Mesothelial cell of epicardium (in vitro differentiated cells): ENCODE measurements at places on chromosomes 7 and 10. TPM values are rescaled to one million over a fixed set of nuclear protein-coding genes. Genes with fewer than 3 reads are reported as not detected.

The SPDYE1 gene
- total RNA-seq, result not detected in 3 replicates

GRCh38 chr7:27709137-27710075 lies 30.6 kb upstream of the TAX1BP1 start:
- DNase-seq, result no peak

DNA sequence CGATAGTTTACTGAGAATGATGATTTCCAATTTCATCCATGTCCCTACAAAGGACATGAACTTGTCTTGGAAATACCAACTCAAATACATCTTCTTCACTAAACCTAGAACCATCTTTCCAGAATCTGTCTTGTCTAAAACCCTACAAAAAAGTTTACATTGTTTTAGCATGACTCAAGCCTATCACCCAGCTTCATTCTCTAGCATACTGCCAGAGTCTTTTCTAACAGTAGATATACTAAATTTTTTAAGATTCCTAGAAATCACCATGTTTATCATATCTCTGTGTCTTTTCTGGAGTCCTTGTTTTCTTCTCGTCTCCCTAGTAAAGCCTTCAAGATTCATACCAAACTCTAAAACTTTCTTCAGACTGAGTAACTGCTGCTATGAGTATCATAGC lies 129.7 kb downstream of the SEMA3E start:
- DNase-seq, result no peak

DNA sequence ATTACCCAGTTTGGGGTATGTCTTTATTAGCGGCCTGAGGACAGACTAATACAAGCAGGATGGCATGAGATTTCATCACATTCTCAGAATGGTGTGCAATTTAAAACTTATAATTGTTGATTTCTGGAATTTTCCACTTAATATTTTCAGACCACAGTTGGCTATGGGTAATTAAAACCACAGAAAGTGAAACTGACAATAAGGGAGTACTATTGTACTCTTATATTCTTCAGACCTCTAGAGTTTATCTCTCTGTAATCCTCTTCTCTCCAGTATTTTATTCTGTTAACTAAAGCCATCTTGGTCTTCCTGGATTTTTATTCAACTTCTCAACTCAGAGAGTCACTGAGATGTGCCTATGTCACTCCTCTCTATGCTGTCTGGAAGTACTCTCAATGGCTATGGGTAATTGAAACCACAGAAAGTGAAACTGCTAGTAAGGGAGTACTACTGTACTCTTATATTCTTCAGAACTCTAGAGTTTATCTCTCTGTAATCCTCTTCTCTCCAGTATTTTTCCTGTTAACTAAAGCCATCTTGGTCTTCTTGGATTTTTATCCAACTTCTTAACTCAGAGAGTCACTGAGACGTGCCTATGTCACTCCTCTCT lies 118.3 kb downstream of the PPP1R17 start:
- DNase-seq, result no peak

The HSPA12A gene
- 10.7 to 13.7 TPM (median 11.8 TPM) in 3 replicates for total RNA-seq

The CALML3 gene
- 0.07 TPM in 1 of 3 replicates, not detected in the others for total RNA-seq

DNA sequence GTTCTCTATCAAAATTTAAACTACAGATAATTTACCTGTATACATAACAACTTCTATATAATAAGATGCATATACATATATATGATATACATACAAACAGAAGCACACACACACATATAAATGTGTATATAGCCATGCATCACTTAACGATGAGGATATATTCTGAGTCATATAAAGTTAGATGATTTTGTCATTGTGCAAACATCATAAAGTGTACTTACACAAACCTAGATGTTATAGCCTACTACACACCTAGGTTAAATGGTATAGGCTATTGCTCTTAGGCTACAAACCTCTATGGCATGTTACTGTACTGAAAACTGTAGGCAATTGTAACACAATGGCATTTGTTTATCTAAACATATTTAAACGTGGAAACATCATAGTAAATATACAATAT lies 937.6 kb upstream of the KCND2 start:
- no peak for DNase-seq

DNA sequence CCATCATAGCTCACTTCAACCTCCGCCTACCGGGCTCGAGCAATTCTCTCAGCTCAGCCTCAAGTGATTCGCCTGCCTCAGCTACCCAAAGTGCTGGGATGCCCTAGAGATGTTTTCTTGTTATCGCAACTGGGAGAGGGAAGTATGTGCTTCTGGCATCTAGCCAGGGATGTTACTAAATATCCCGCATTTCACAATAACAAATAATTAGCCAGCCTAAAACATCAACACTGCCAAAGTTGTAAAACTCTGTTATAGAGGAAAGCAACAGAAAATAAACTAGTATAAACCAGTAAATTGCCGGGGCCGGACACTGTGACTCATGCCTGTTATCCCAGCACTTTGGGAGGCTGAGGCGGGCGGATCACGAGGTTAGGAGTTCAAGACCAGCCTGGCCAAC lies 7.2 kb downstream of the INA start:
- DNase-seq, result no peak

The CALHM3 gene
- total RNA-seq, result not detected in 3 replicates

The TWIST1 gene
- 111 to 126 TPM (median 120 TPM) in 3 replicates for total RNA-seq

DNA sequence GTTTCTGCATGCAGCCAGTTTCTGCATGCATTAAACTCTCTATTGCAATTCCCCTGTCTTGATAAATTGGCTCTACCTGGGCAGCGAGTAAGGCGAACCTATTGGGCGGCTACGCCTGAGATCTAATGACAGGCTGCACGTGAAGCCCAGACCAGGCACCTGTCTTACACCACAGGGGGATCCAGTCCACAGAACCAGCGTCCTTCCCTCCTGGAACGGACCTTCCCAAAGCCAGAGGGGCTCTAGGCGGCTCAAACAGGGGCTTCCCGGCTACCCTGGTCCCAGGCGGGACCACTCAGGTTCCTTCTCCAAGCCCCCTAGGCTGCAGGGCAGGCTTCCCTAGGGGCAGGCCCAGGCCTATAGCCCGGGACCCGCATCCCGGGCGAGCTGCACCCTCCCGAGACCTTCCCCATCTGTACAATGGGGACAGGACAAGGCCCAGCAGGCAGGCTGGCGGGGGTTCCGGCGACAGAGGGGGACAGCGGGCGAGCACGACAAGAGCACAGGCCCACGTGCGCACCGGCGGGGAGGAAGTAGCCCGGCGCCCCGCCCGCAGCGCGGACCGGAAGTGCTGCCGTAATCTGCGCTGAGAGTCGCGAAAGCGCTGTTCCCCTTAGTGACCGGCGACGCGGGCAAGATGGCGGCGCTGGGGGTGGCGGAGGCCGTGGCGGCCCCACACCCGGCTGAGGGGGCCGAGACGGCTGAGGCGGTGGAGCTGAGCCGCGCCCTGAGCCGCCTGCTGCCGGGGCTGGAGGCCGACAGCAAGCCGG lies at the start of gene DNAAF5:
TSS of gene DNAAF5 (plus strand) at position 616 of the 770 bp plus-strand sequence. CDS start at position 638, 22 bp downstream.
- peak; percentile 78 for DNase-seq

The SUN3 gene
- not detected in 3 replicates for total RNA-seq

GRCh38 chr7:127187740-127188139 lies 65.0 kb downstream of the GRM8 start:
- no peak for DNase-seq

GRCh38 chr7:80879849-80880248 lies 39.0 kb downstream of the SEMA3C start:
- DNase-seq, result no peak

DNA sequence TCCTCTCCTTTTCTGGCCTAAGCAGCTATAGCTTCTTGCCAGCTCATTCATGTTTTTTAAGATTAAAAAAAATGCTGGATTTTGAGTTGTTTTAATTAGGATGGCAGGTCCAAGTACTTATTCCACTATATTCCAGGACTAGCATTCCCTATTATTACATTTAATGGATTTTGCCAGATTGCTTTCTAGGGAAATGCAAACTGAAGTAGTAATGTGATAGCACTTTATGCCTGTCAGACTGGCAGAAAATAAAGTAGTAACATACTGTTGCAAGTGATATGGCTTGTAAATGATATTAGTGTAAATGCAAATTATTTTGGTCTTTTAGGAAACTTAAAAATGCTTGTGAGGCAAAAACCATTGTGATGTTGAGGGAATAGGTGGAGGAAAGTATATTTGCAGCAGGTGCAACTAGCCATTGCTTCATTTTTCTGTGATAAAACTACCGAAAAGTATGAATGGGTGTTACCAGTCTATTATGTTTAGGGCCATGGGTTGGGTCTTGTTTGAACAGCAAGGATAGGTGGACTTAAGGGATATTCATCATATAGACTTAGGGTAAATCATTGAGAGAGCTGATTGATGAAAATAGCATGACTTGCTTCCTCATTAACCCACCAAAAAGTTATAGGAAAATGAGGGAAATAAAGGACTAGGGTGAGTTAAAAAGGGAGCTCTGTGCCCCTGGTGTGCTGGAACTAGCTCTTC lies 19.9 kb downstream of the ZNRF2 start:
- DNase-seq, result no peak

- DNase-seq, result no peak
These were observed 295.5 kb downstream of the DOCK4 start for GRCh38 chr7:111910656-111911055.

- DNase-seq, result no peak
These were observed 573.9 kb downstream of the GATA3 start for GRCh38 chr10:8628351-8628750.

DNA sequence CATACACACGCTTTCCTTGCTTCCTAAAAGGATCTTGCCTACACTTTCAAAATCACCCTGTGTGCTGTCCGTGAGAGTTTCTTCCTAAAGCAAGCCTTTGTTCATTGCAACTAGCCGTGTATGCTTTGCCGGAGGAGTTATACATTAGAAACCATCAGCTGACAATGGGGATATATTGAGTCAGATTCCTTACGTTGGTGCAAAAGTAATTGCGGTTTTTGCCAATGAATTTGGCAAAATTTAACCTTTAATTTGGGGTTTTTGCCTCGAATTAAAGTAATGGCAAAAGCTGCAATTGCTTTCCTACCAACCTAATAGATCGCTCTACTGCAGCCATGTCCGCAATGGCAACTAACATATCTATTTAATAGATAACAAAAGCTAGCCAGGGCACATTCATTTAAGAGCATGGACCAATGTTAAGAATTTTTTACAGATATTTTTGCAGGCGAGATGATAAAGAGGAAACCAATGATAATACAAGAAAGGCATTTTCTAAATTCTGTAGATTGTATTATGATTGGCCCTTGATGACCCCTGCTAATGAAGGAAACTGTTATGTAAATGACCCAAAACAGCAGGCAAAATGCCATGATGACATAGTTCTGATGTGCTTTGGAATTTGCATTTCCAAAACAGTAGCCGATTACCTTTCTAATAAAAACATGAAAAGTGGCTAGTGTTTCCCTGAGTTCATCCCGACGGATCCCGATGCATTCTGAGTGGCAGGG lies 184.8 kb upstream of the NRP1 start:
- no peak for DNase-seq

The GIMAP5 gene
- total RNA-seq, result not detected in 3 replicates

DNA sequence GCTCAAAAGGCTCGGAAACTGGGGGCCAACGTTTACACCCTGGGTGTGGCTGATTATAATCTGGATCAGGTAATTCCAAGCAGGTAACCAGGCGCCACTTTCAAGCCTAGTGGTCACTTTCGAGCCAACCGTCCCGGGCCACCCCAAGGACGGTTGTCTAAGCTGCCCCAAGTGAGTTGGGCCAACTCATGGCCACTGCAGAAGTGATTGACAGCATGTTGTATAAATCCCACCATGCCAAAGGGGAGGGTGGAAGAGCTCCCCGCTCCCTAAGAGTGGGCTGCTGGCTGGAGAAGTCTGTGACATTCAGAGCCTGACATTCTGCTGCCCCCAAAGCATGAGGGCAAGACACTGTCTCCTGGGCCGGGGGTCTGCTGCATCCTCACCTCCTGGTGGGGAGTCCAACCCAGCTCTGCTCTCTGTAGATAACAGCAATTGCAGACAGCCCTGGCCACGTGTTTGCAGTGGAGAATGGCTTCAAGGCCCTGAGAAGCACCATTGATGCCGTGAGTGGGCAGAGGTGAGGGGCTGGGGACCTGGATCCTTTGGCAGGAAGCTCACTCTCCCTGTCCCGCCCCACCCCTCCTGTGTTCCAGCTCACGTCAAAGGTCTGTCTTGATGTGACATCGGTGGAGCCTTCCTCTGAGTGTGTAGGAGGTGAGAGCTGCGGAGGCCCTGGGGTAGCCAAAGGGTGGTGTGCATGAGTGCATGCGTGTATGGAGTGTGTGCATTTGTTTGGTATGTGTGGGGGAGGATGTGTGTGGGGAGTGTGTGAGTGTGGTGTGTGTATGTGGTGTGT lies 10.8 kb downstream of the ANTXRL start:
- no peak for DNase-seq
